ENCODE measurements at places on chromosomes 3 and 15.

DNA sequence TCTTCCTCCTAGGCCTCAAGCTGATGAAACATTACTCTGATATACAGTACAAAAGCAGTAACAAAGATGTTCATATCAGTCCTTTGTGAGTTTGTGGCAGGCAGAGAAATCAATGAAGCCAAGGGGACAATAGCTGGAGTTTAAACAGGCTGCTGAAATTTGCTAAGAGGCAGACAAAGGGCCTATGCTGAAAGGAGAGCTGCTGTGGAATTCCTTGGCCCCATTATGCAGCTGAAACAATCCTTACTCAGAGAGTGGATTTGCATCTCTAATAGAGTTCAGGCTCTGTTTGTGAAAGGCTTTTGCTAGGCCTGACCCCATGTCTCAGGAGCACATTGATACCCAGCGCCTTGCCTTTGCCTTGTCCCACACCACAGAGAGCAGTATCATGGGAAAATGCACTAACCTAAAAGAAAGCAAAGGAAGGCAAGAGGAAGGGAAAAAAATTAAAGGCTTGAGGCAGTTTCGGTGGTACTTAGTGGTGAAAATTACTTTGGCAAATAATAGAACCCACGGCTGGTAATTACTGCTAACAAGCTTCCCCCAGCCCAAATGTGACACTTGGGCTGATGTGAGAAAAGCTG, 195.0 kb upstream of the EPHA3 start:
- DNase-seq: no peak

GRCh38 chr3:72054976-72055375, 270.0 kb upstream of the PROK2 start:
- no peak for DNase-seq

GRCh38 chr15:34233614-34234013, 8.8 kb downstream of the EMC4 start:
- DNase-seq: no peak

DNA sequence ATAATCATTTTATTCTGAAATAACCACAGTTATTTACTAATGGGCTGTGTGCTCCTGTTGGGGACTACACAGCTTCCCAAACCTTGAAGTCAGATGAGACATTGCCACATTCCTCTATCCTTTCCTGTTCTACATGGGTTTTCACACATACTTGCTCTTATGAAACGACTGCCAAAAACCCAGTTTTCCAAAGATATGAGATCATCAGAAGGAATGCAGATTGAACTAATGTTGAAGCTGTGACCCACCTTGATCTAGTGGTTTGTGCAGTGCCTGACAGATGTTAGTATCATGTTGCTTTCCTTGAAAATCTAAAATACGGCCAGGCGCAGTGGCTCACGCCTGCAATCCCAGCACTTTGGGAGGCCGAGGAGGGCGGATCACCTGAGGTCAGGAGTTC, 144.6 kb downstream of the VGLL4 start:
- no peak for DNase-seq

GRCh38 chr15:46961795-46962194, 755.5 kb upstream of the SEMA6D start:
- DNase-seq: no peak
